ENCODE measurements at places on chromosomes 3 and 15. TPM values are rescaled to one million over a fixed set of nuclear protein-coding genes. Genes with fewer than 3 reads are reported as not detected.

DNA sequence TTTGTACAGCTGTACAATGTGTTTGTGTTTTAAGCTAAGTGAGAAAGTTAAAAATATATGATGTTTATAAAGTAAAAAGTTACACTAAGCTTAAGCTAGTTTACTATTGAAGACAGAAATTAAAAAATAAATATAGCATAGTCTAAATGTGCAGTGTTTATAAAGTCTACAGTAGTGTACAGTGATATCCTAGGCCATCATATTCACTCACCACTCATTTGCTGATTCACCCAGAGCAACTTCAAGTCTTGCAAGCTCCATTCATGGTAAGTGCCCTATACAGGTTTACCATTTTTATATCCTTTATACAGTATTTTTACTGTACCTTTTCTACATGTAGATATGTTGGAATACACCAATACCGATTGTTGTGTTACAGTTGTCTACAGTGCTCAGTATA, 553.2 kb upstream of the TBL1XR1 start:
- no peak for DNase-seq

DNA sequence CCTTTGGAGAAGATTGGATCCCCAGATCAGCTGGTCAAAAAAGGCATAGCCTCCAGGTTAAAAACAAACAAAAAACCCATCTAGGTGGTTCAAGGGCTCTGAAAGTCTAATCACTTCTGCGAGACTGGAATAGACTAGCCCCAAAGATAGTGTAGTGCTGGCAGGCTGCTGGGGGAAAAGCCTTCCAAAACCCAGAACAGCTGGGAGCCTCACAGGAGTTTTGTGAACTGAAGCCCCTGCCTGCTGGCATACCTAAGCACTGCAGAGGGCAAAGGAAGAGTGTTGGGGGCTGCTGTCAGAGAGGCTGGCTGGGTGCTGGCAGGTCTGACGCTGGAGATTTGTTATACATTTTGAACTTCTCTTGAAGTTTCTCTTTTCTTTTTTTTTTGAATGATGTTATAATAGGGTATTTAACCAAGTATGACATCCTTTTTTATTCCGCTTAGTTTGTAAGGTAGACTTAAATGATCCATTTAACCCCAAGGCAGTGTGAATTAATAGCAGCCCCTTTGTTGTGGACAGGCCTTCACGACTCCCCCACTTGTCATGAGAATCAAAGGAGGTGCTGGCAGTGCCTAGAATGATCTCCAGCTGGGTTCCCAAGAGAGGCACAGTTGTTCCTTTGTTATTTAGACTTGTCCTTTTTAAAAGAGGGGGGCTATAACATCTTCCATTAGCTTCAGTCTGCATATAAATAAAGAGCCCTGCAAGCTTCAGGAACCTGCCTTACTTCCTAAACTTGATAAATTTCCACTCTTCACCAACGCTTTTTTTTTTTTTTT, 53.9 kb downstream of the CRTC3 start:
- no peak for DNase-seq

DNA sequence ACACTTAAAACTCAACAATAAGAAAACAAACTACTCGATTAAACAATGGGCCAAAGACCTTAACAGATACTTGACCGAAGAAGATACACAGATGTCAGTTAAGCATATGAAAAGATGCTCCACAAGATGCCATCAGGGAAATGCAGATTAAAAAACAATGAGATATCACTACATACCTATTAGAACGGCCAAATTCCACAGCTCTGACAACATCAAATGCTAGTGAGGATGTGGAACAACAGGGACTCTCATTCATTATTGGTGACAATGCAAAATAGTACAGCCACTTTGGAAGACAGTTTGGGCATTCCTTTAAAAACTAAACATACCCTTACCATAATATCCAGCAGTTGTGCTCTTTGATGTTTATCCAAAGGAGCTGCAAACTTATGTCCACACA, 59.1 kb upstream of the UBE3A start:
- no peak for DNase-seq

DNA sequence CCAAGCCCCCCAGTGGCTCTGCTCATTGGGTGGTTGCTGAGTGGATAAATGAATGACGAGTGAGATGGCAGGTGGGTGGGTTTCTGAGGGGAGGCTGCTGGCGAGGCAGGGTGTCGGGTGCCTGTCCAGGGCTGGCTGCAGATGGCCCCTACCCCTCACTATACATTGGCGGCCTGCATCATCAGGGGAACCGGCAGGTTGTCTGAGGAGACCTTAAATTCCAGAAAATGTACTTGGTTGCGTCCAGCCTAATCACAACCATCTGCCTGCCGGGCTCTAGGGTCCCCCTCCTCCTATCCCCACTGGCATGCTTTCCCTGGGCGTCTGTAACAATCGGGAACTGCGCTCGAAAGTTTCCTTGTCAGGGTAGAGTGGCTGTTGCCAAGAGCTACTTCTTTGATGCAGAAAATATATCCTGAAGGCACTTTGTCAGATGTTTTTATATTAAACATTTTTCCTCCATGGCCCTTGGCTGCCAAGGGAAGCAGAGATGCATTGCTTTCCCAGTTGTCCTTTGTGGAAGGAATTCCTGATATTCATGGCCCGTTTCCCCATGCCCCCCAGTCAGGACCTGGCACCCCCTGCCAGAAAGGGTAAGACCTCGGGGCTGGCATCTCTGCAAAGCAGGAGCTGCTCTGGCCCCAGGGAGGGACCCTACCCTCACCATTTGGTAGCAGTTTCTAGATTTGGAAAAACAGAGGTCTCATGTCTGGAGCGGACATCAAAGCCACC, 22.9 kb downstream of the SMAD6 start:
- DNase-seq = no peak

DNA sequence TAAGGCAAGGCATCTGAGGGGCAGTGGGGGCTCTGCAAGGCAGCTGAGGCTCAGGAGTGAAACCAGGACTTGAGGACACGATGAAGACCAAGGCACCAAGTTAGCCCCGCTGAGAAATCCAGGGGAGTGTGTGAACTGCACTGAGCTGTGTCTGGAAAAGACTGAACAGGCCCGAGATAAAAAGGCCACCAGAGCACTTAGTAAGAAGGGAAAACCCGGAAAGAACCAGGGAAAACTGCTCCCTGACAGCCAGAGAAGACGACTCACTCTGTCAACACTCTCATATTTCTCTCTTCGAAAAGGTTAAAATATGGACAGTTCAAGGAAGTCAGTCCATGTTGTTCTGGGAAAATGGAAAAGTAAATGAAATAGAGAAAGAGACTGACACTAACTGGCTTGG, 109.0 kb downstream of the SEC22A start:
- DNase-seq = no peak

DNA sequence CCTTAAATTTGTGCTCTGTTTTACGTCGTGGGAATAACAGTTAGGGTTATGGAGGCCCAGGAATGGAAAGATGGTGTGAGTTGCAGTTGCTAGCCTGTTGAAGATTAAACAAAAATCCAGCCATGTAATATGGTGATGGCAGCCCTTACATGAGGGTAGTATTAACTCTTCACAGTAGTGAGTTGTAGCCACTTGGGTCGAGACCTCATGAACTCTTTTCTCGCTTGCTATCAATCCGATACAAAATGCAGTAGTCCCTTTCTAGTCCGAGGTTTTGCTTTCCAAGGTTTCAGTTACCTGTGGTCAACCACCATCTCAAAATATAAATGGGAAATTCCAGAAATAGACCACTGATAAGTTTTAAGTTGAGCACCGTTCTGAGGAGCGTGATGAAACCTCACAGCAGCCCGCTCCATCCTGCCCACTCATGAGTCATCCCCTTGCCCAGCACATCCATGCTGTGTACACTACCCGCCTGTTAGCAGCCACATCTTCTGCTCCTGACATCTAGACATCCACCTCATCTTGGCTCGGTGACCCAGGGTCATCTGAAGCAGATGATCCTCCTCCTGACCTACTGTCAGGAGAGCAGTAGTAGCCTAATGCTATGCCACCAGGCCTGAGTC, 177.9 kb downstream of the CDIN1 start:
- no peak for DNase-seq

DNA sequence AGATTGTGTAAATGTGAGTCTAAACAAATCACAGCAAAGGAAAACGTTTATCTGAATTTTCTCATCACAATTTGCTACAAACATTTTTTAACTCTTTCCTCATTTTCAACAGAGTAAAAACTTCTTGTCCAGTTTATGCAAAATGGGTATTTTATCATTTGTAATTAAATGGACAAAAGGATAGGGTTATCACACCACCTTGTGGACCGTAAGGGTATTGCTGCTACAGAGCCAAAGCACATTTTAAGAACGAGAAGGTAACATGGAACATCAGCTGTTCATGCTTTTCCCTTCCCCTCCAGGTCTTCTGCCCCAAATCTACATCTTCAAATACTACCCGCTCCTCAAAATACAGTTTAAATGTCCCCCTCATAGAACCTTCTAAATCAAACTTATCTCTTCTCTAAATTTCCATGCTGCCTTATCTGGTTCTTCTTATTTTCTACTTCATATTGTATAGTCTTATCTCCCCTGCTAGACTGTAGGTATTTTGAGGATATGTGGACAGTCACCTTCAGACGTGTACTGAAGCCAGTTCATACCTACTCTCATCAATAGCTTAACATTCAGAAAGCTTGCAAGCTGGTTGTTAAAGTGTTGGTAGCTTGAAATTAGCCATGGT, 12.8 kb upstream of the SETMAR start:
- peak; percentile 36 for DNase-seq

DNA sequence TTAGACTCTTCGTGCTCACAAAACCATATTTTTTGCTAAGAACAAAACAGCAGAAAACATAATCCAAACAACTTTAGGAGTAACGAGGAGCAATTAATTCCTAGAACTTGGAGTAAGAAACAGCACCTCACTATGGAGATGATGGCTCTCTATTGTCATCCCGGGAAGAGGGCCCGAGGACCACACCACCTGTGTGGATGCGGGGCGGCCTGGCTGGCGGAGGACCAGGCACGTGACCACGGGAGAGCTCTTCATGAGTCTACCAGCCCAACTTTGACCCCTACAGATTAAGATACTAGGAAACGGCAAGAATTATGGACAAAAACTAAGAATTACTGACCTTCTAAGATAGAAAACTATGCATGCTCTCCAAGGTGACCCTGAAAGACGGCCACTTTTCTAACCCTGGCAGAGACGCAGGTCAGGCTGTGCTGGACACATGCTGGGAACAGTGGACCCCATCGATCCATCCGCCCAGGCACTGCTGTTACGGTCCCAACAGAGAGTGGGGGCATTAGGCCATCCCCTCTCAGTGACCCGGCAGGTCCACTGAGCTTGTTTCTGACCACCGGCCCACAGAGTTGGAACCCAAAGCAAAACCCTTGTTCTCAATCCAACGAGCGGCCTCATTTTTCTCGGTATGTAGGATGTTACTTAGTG, 13.1 kb upstream of the OCA2 start:
- no peak for DNase-seq

- peak; percentile 29 for DNase-seq
Measured at GRCh38 chr3:113039546-113039945, 48.8 kb downstream of the GTPBP8 start.

DNA sequence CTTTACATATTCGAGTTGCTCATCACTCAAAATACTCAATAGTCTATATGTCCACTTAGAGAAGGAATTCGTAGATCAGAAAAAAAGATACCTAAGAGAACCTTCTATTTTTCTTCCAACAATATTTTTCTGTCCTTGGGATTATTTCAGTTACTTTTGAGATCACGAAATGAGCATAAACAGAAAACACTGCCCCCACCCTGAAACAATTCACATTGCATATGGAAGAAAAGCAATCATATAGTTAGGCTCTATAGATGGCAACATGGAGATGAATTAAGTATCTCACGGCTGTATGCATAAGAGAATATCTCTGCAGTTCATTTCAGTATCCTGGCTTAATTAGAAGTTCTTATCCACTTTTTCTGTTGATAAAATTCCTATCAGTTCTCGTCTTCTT, 391.1 kb downstream of the FGF12 start:
- peak; percentile 4 for DNase-seq

- DNase-seq = peak; percentile 58
Measured at GRCh38 chr3:179929091-179929529, 107.6 kb downstream of the PEX5L start.

DNA sequence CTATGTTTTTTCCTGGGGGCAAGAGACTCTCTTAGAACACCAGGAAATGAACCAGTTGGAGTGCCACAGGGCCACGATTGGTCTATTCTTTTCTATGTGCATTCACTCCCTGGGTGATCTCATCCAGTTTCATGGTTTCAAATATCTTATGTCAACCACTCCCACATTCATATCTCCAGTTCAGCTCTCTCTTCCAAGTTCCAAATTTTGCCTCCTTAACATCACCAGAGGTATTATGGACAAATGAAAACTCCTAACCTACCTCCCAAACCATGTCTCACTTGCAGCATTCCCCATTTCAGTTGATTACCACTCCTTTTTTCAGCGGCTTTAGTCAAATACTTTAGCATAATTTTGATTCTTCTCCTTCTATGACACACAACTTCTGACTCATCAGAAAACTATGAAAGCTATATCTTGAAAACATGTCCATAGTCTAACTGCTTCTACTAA, 203.1 kb upstream of the SEMA6D start:
- no peak for DNase-seq

DNA sequence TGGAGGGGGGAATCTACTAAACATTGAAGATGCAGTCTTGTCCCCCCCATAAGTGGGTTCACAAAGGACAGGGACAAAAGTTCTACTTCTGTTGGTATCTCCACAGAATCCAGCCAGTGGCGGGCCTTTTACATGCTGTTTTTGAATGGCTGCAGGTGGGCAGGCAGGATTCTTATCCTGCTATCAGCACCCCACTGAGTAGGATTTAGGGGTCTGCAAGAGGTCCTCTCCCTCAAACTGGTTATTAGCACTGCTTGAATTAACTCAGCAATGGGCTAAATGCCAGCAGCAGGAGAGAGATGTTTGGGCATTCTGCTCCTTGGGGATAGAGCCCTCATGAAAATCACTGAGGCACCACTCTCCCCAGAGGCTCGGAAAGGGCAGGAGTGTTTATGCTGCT, 40.3 kb downstream of the SEMA5B start:
- no peak for DNase-seq

DNA sequence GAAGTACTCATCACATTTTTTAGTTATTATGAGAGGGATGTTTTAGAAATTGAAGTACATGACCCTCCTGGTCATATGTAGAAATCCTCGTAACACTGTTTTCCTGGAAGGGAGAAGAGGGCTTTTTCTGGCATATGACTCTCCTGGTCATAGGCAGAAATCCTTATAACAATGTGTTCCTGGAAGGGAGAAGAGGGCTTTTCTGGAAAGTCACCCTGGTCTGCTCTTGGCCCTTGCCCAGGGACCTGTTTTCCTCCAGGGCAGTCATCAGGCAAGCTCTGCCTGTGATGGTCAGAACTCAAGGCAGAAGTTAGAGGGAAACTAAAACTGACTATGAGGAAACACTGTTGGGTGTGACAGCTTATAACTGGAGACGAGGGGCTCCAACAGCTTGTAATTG, 27.7 kb downstream of the LAMP3 start:
- no peak for DNase-seq

GRCh38 chr15:69604072-69604411, 151.4 kb downstream of the RPLP1 start:
- DNase-seq = peak; percentile 88

The ANKRD63 gene
- total RNA-seq = not detected

The GOLGA6A gene
- not detected for total RNA-seq

The ROBO2 gene
- total RNA-seq = 0.55 TPM

The DNAH12 gene
- 0.05 TPM for total RNA-seq

The CD86 gene
- total RNA-seq = not detected

Data from HT-29 (cell line).